T-helper 22 cell (primary cell): ENCODE measurements at places on chromosomes 16 and 17.

DNA sequence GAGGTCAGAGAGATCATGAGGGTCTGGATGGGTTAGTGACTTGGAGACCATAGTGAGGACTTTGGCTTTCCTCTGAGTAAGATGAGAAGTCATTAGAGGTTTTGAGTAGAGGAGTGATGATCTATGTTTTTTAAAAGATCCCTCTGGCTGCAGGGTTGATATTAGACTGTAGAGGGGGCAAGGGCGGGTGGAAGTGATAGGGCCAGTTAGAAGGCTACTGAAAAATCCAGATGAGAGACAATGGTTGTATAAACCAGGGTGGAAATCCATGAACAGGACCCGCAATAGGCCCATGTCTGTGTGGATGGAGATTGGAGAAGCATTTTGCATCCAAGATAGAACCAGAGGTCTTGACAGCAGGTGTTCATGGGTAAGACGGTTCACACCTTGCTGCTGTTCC lies 9.8 kb downstream of the ITGAL start:
- DNase-seq = no peak

GRCh38 chr16:11032922-11033291 lies 88.5 kb downstream of the CLEC16A start:
- no peak for DNase-seq

DNA sequence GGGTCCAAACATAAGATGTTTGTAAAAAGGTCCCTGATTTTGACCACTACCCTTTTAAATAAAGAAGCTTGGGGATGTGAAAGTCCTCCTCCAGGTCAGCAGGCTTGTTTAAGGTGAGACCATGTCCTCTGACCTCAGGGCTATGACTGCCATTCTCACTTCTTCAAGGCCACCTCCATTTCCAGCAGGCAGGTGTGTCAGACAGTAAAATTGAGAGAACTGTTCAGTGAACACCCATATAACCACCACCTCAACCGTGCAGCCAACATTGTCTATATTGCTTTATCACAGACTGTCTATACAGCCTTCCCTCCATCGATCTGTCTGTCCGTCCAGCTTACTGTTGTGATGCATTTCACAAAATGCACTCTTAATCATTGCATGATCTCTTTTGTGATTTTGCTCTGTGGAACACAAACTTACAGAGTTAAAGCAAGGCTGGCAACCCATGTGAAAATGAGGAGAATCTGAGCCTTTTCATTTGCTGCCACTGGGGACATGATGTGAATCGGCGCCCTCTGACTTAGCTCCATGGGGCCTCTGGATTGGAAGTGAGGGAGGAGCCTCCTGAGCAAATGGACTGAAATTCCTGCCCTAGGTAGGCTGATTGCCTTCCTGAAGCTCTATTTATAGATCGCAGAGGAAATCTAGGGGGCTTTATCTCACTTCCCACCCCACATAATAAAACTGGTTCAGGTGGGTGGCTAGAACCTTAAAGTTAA lies 53.8 kb downstream of the ZNRF1 start:
- DNase-seq = no peak

DNA sequence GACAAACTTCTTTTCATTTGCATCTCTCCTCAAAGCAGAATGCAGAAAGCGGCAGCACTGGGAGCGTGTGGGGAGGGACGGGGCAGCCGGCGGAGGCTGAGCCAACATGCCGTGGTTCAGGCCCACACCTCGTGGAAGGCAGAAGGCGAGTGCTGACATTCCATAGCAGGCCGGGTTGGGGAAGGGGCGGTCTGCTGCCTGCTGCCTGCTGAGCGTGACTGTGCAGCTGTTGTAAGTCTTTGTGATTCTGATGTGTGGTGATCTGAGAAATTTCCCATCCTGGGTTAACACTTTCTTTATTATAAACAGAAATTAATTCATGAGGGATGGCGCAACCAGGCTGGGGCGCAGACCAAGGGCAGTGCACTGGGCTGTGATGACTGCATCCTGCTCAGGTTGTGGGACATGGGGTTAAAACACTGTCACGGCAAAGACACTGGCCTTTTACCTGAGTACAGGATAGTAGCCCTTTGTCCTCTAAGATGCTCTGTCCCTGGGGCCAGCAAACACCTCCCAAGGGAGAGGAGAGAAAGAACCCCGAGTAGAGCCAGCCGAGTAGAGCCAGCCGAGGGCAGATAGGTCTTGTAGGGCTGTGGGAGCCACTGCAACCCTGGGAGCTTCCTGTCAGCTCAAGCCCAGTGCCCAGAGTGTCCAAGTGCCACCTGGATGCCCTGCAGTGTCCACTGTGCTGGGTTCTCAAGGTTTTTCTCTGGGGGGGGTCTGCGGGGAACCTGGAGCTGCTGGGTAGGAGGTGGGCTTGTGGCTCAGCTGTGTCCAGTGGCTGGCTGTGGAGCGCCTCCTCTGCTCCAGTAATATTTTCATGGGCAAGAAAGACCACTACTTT lies 8.8 kb upstream of the DNASE1 start:
- DNase-seq = no peak

- DNase-seq = no peak
These were observed 923 bp downstream of the ANKRD13B start for GRCh38 chr17:29593591-29594518.

DNA sequence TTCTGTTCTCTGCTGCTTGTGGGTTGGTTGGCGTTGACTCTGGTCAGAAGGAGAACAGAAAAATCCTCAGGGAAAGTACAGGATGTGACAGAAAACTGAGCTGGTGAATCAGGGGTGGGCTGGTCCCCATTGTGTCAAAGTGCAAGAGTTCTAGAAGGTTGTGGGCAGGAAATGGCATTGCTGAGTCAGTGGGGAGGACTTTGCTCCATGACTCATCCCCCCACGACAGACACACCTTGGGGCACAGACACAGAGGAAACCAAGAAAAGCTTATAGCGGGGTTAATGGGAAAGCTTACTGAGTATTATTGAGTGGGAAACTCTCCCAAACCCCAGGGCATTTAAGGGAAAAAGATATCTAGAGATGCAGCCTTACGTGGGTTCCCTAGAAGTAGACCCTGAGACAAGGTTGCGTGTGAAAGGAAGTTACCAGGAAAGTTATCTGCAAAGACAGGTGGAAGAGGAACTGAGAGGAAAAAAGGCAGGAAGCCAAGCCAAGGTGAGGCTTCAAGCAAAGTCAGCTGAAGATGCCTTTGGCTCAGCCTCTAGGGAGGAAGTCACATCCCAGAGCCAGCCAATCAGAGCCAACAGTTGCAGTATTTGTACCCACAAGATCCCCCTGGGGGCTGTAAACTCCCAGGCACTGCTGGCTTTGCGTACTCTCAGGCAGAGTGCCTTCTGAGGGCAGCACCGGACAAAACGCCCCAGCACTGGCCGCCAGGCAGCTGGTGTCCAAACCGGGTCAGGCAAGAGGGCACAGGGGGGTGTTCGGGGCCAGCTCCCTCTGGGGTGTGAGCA lies 86.4 kb downstream of the FOXL1 start:
- no peak for DNase-seq

- DNase-seq = no peak
These were observed 5.5 kb upstream of the ACSF2 start for GRCh38 chr17:50420419-50421112.

DNA sequence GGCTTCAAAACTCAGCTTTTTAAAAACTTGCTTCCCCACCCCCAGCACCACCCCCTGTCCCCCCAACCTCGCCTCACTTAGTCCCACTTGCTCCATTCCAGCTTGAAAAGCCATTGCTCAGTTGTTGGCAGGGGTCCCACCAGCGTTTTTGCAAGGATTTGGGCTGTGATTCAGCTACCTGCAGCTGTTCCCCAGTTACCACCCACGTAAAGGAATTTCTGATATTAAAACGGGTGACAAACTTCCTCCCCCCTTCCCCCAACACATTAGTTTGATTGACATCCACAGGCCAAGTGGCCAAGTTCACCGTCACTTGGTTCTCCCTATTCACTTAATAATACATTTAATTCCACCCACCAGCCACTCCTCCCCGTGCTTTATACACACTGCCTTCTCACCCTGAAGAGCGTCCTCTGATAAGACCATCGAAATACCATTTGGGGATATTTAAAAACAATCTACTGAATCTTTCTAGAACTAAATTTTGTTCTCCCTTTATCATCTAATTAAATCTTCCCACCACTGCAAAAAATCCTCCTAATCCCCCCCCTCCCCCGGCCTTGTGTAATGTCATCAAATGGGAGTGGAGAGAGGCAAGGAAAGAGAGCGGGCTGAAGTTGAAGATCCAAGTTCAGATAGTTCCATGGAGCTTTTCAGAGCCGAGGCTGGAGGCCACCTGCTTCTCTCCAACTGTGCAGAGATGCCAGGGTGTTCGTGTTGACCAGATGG lies 55.1 kb downstream of the SOX9 start:
- DNase-seq = no peak

DNA sequence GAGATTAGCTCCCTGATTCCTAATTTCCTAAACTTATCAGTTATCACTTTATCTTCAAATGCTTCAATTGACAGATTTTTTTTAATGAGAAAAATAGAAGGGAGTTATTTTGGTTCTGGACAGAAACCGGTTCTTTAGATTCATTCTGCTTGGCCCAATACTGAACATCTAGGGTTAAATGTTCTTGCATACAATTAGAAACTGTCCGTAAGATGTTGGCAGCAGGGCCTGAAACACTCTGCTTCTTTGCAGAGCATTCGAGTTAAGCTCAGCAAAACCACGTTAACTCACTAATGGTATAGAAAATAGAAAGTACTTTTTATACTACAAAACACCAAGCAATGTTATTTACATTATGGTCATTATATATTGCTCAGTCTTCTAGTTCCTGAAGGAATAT lies 7.2 kb downstream of the SHCBP1 start:
- no peak for DNase-seq

DNA sequence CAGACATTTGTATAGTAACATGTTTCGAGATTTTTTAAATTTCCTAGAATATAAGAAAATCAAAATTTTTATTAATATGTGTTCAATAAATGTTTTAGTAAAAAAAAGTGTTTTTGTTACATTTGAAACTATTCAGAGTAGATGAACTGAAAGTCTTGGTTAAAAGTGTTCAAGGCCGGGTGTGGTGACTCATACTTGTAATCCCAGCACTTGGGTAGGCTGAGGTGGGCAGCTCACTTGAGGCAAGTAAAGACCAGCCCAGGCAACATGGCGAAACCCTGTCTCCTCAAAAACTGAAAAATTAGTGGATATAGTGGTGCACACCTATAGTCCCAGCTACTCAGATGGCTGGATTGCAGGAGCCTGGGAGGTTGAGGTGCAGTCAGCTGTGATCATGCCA lies 16.8 kb upstream of the PHKG2 start:
- DNase-seq = no peak

DNA sequence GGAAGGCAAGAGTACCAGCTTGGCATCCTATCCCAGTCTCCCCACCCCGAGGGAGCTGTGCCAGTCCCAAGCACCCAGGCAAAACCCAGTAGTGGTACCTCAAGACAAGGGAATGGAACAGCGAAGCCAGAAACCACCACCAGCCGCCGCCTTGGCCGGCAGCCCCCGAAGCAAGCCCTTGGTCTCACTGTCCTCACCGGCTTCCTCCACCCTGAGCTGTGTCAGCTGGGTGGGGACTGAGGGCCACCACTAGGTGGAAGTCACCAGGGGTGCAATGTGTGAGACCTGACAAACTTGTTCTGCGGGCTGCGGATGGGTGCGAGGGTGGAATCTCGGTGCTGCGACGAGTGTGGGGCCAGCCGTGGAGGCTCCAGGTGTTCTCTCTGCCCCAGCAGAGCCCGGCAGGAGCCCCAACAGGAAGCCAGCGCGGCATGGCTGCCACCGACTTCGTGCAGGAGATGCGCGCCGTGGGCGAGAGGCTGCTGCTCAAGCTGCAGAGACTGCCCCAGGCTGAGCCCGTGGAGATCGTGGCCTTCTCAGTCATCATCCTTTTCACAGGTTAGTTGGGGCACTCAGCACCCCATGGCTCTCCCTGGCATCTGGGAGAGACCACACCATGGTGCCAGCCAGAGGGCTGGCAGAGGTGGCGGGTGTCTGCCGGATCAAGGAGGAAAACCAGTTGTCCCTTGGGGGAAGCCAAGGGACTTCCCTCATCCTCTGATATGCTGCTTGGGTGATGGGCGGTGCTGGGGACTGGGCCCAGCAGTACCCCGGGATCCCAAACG lies 6.7 kb downstream of the SMIM5 start:
- no peak for DNase-seq

DNA sequence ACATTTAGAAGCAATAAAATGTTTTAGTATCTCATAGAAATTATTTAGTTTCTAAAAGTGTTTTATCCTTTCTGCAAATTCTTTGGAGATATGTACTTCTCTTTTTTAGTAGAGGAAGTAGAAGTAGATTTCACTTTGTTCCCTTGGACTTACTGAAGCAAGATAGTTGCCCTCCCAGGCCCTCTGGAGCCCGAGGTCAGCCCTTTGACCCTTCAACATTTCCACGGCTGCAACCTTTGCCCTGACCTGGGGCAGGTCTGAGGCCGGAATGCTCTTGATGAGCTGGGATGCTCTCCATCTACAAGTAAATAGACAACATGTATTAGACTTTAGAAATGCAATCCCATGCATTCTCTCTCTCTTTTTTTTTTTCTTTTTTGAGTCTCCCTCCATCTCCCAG lies 167.5 kb downstream of the CDK5R1 start:
- no peak for DNase-seq

DNA sequence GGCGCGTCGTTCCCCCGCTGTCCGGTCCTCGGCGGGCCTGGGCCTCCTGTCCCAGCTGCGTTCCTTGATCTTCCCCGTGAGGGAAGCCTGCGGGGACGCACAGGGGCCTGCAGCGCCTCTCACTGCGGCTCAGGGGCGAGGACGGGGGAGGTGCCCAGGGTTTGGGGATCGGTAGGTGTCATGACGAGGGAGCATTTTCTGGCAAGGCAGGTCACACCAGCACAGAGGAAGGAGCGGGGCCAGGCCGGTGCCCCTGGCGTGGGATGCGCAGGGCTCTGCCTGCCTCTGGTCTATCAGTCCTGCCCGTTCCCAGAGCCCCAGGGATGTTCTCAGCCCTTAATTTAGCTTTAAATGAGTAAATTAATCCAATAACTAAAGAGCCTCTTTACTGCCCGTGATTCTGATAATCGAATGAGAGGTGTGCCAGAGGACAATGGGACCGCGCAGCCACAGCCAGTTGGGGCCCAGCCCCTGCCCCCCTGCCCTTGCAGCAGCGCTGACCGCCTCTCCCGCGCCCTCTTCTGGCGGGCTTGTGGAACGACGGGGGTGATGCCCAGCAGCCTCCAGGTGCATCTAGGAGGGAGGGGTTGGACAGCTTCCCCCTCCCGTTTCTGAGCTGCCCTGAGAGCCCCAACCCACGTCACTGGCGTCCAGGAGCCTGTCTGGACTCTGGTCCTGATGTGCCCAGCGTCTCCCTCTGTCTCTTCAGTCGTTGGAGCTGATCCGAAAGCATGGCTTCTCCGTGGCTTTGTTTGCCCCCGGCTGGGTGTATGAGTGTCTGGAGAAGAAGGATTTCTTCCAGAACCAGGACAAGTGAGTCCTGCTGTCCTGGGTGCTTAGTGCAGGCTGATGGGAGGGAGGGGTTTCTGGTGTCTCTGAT lies 7.9 kb downstream of the ENGASE start:
- DNase-seq = no peak
